Activated effector memory CD4-positive, alpha-beta T cell treated with anti-CD3 and anti-CD28 coated beads, Interleukin-2, amount 50 U/mL, for 16 hours (primary cell): ENCODE measurements at places on chromosomes 6 and 20.

- no peak for DNase-seq
These were observed 255.8 kb upstream of the RAB32 start for GRCh38 chr6:146287691-146288369.

DNA sequence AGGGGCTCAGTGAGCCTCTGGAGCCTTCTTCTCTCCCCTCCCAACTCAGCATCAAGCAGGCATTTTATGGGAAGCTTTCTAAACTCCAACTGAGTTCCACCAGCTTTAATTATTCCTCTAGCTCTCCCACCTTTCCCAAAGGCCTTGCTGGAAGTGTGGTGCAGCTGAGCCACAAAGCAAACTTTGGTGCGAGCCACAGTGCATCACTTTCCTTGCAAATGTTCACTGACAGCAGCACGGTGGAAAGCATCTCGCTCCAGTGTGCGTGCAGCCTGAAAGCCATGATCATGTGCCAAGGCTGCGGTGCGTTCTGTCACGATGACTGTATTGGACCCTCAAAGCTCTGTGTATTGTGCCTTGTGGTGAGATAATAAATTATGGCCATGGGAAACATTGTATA lies 78.8 kb downstream of the ASXL1 start:
- no peak for DNase-seq

DNA sequence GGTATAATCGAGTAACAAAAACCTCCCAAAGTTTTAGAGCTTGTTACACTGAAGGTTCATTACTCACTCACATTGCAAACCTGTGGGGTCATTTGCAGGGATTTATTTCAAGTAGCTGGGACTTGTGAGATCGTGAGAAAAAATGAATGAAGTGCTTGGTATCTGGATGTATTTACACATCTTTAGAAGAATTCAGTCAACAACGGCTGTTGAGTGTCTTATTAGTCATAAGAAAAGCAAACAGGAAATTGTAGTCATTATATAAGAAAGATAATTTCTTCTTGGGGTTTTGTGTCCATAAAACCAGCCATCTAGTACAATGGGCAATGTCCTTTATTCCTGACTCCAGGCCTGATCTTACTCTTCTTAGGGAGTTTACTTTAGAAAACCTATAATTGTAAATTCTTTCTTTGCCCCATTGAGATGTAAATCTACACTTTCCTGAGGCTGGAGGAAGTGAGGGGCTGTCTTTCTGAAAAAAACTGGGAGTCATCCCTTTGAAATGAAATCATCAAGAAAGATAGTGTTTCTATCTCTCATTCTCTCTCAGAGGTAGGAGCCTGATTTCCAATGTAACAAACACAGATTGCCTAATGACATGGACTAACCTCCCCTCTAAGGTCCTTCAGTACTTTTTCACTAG lies 202.5 kb upstream of the ASCC3 start:
- DNase-seq, result no peak

DNA sequence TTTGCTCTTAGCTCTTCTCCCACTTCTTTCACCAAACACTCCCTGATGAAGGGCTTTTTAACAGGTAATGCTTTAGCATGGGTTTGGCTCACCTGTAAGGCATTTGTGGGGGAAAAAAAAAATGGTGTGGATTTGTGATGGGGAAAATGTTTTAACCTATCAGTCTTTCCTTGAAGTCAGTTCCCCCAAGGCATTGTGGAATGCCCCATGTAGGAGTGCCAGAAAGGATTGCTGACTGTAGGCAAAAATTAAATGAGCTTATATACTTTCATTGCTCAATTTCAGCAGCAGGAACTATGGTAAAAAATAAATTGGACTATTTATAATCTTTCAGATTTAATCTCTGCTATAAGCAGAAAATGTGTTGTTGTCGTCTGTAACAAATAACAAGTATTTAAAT lies 10.6 kb upstream of the SASH1 start:
- DNase-seq, result no peak

DNA sequence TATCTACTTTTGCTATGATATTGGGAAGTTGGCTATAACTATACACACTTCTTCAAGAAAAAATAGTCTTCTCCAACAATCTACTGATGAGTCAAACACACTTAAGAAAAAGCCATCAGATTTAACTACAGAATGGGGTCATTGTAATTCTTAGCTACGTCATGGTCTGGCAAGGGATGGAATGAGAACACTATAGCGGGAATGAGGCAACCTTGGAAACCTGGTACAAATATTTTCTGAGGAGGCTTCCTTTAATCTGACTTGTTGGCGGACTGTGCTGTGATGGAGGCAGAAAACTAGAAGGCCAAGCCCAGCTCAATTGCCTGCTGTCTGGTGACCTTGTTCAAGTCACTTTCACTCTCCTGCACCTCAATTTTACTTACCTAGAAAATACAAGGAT lies 586.8 kb upstream of the JAG1 start:
- DNase-seq, result no peak

DNA sequence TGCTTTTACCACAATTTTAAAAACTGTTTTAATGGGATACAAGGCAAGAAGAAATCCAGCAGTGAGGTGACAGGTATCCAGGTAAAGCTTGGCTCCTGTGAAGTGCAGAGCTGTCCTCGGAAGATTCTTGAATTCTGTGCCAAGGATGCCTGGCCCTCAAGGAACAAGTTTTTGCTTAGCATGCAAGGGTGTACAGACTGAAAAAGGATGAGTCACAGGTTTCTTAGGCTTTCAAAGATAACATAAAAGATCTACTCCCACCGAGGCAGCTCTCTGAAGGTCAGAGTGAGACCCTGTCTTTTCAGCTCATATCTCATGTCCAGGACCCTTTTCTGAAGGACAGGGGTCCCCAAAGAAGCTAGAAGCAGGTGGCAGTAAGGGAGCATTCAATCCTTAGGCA lies 83.3 kb downstream of the CHD6 start:
- no peak for DNase-seq

- DNase-seq, result peak; percentile 86
These were observed 1.4 kb downstream of the CLIC1 start for GRCh38 chr6:31734821-31735406.

DNA sequence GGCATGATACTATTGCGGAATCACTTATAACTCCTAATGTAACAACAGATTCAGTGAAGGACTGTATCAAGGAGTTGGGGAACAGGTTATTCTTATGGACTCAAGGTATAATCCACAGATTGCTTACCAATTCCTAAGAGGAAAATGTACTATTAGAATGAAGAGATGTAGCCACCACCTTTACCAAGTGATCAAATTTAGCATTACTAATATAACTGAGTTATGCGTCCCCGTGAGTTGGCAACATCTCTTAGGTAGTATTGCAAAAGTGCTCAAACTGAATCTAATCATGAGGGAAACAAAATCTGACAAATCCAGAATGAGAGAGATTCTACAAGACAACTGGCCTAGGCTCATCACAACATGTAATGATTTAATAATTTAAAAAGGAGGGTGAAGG lies 777 bp upstream of the SNRNP48 start:
- DNase-seq, result no peak

DNA sequence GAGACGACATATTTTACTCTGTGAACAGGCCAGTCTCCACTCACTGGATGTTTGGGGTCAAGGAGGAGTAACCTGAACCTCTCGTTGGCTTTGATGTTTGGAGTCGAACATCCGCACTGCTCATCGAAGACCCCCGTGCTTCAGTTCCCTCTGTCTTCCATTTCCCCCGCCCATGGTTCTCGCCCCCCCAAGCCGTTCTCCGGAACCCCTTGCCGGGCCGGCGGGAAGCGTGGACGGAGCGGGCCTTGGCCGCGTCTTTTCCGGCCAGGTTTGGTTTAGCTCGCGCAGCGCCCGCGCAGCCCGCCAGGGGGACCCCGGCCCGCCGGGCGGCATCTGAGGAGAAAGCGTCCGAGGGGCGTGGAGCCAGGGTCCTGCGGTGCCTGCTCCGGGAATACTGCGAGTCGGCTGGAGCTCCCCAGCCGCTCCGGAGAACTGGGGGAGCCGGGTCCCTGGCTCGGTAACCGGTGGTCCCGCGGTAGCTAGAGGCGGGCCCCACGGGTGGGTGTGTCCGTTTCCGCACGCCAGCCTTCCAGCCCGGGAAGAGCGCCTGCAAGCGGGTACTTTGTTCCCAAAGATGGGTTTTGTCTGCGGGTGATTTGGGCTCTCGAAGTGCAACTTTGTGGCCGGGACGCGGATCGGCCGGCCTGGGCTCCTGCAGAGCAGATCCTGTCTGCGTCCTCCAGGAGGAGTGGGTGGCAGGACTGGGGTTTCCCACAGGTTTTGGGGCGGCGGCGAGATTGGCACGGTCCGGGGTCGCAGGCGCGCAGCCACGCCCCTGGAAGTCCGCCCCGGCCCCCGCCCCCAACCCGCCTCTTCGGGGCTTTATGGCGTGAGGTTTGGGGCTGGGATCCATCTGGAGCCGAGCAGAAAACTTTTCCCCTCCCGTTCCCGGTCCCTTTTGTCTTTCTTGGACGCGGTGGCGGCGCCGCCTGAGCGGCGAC lies at the start of gene TMEM200A:
Gene TMEM200A, plus strand, starts transcription at position 852 of the 941 bp plus-strand sequence. CDS start 74,406 bp downstream, outside the sequence.
- DNase-seq, result peak; percentile 82

- DNase-seq, result peak; percentile 87
These were observed 65.5 kb downstream of the SYNJ2 start for GRCh38 chr6:158047127-158047518.

DNA sequence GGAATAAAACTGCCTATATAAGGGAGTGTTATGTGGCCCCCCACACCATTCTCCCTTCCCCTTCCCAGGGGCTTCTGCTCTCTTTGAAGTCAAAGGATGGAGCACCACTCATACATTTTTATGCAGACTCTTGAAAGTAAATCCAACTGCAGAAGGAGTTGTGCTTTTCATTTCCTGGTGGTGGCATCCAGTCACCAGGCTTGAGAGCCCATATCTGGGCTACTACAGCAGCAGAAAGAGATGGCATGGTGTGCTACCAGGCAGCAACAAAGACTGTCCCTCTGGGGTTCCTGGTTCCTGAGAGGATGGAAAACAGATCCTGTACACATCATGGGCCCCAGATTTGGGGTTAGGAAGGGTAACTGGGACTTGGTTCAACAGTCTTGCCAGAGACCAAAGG lies 226.4 kb downstream of the CLIC5 start:
- DNase-seq, result no peak

DNA sequence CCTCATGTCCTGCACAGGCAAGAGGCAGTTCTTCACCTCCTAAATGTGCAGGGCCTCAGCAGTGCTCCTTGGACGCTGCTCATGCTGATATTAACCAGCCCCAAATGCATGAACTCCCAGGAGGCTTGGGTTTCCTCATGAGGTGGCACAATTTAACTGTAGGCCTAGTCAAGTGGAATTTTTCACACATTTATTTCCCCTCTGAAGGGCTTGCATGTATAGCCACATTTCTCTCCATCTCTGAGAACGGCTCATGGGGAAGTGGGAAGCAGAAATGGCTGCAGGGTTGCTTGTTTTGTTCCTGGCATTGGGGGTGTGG lies 72.8 kb upstream of the PAX1 start:
- DNase-seq, result no peak

- DNase-seq, result no peak
These were observed 6.3 kb upstream of the PLTP start for GRCh38 chr20:45918182-45918737.

DNA sequence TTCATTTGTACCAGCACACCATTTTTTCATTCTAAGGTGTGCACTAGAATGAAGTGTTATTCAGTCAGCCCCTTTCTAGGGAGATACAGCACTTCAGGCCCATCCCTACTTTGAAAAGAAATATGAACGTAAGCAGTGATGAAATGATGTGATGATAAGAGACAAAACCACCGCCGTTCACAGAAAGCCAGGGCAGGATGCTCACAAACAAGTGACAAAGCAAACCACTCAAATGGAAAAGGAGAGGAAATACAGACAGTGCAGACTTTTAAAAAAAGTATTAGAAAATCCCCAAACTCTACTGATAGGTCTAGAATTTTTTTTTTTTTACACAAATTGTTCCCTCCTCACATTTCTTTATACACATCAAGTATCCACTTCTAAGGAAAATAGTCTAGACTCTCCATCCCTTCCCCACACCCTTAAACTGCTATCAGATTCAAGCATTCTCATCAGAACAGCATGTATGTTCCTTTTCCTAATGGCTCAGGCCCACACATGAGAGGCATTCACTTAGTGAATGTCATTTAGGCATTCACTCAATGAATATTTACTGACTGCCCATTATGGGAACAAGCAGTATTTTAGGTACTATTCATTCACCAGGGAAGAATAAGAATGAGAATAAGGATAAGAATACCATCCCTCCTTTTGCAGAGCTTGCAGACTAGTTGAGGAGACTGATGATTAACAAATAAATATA lies 243.5 kb downstream of the GMPR start:
- DNase-seq, result peak; percentile 84

DNA sequence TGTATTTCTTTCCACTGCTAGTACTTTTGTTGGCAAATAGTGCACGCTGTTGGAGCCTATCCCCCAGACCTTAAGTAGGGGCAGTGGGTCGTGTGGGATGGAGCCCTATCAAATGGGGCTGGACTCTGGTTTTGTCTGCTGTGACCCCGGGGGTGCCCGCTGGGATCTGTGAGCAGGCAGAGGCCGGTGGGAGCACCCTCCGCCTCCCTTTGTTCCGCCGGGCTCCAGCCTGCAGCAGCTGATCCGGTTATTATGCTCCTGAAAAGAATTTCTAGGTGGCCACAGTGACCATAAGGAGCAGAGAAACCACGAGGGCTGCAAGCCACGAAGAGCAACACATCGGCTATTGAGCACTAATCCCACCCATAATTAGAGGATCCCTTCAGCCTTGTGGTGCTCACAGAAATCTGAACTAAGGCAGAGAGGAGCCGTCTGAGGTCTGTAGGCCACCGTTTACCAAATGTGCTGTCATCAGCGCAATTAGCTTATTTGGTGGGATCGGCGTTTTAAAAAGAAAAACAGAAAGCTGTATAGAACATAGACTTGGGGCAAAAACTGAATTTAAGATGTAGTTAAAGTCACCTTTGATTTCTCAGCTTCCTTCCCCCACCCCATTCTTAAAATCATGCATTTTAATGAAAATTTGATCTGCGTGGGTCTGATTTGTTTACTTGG lies 598.3 kb upstream of the JAG1 start:
- DNase-seq, result no peak

DNA sequence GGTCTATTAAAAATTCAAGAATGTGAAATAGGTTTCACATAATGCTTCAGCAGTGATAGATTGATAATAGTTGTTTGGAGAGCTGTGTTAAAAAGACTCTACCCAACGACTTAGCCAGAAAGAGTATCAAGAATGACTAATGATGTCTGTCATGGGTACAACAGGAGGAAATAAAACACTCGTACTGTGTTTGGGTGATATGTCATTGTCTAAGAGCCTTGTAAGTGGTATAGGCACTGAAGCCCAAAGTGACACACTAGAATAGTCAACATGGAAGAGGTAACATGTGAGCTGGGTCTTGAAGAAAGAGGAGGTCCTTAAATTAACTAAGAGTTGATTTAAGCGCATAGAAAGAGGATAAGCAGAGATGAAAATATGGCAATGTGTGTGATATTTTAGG lies 471.8 kb upstream of the MAN1A1 start:
- DNase-seq, result no peak

GRCh38 chr6:169800116-169800667 lies 48.8 kb downstream of the ERMARD start:
- DNase-seq, result no peak
